ENCODE measurements at places on chromosomes 2 and 18. TPM values are rescaled to one million over a fixed set of nuclear protein-coding genes. Genes with fewer than 3 reads are reported as not detected.

Gene LINC00305
- not detected for total RNA-seq

Gene KIF3C
- total RNA-seq, result 5.4 TPM

Gene NETO1
- 2.4 TPM for total RNA-seq

Gene MAL
- total RNA-seq, result 3.6 TPM

Gene MC4R
- 0.16 TPM for total RNA-seq

Gene PER2
- total RNA-seq, result 7.5 TPM

Gene ASIC4
- 0.32 TPM for total RNA-seq

Gene CHST9
- total RNA-seq, result 7.0 TPM

Gene CCL20
- total RNA-seq, result not detected

Gene SFTPB
- not detected for total RNA-seq

- no peak for DNase-seq
Observed at GRCh38 chr2:80392441-80392840, 87.9 kb upstream of the LRRTM1 start.

GRCh38 chr18:68660354-68661183 is 54.3 kb downstream of the TMX3 start:
- DNase-seq, result peak; percentile 11

- DNase-seq, result no peak
Observed at GRCh38 chr2:136131484-136131960, 13.6 kb upstream of the CXCR4 start.

- DNase-seq, result no peak
Observed at GRCh38 chr18:22552899-22553460, 135.3 kb upstream of the CTAGE1 start.

DNA sequence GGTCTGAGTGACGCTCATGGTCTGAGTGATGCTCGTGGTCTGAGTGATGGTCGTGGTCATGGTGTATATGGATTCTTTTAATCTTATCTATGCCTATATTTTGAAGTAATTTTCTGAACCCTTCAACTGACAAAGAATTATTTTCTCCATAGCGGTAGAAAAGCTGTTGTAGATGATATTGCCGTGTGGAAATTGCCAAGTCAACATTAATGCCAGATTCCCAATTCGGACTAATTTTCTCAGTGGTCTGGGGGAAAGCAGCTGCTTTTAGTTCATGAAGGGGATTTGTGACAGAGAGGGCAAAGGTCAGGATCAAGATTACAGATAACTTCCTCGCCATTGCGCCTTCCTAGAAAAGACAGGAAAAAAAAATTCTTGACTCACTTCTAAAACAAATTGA is 2.5 kb downstream of the SLC39A6 start:
- no peak for DNase-seq

DNA sequence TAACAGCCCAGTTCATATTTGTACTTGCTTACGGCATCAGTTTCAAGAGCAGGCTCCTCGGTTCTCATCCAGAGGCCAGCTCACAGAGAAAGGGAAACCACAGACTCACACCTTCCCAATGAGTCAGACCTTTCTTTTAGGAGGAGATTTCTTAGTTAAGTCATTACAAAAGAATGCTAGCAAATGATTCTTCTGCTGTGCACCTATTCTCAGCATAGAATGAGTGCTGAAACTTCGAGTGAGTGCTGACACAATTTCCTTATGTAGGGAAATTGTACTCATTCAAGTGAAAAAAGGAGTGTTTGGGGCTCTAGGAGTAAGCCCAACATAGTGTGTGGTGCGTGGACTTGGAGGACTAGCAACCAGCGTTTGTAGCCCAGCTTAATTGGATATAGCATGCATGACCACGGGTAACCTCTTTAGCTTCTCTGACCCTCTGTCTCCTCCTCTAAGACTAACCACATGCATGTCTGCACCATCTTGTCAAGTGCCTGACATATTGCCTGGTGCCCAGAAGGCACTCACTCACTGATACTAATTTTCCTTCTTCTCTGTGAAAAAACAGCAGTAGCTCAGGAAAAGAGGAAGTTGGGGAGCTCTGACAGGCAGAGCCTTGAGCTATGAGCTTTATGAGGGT is 87.0 kb downstream of the ALPK2 start:
- no peak for DNase-seq

GRCh38 chr2:28175028-28175427 is 217.6 kb upstream of the FOSL2 start:
- no peak for DNase-seq

GRCh38 chr2:224925810-224926100 is 116.5 kb downstream of the DOCK10 start:
- no peak for DNase-seq

DNA sequence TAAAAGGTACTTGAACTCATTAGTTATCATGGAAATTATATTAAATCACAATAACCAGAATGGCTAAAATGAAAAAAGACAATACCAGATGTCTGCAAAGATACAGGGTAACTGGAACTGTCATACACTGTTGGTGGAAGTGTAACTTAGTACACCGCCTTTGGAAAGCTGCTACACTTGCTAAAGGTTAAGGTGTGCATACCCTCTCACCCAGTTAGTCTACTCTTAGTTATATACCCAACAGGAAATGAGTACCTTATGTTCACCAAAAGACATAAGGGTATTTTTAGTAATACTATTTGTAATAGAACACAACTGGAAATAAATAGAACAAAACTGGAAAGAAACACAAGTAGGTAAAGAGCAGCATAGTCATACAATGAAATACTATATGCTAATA is 155.8 kb upstream of the THUMPD2 start:
- no peak for DNase-seq

GRCh38 chr2:156309167-156309566 is 23.4 kb downstream of the NR4A2 start:
- no peak for DNase-seq

GRCh38 chr2:209121691-209122090 is 302.2 kb upstream of the MAP2 start:
- DNase-seq, result no peak

- DNase-seq, result no peak
Observed at GRCh38 chr2:68643011-68643873, at the start of gene PROKR1. TSS of gene PROKR1 (plus strand) at chr2:68643579. CDS start at chr2:68645822, 2,243 bp downstream.

- DNase-seq, result no peak
Observed at GRCh38 chr2:128776461-128777195, 458.0 kb upstream of the HS6ST1 start.

DNA sequence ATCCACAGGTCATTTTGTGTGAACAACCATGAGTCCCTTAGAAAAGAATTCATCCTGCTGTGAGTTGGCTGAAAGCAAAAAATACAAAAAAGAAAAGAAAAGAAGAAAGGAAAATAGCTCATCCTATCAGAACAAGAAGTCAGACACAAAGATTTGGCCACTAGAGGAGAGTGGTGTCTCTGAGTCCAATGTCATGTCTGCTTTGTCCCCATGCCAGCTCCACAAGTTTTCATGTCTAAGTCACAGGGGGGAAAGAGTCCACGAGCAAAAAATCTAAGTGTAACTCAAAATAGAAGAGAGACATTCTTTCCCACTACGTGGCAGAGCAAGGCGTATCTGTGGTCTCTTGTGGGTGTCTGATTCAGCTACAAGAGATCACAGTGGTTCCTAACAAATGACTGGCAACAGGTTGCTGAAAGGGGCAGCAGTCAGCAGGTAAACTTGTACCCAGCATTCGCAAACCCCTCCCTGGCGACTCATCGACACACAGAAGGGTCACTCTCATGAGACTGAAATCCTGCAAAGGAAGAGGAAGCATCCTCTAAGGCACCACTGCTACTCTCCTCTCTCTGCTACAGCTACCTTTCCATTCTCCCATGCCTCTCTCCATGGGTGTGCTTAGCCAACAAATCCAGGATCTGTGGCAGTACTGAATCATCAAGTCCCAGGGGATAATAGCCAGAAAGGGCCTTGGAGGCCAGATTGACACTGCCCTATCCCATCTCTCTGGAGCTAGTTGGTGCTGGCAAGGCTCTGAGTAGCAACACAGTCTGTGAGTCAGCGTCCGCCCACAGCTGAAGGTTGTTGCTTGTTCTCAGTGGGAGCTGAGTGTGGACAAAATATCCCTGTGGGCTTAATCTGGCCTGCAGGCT is 123.0 kb upstream of the SLC39A10 start:
- DNase-seq, result no peak

- no peak for DNase-seq
Observed at GRCh38 chr2:25938345-25938744, 44.0 kb downstream of the KIF3C start.

DNA sequence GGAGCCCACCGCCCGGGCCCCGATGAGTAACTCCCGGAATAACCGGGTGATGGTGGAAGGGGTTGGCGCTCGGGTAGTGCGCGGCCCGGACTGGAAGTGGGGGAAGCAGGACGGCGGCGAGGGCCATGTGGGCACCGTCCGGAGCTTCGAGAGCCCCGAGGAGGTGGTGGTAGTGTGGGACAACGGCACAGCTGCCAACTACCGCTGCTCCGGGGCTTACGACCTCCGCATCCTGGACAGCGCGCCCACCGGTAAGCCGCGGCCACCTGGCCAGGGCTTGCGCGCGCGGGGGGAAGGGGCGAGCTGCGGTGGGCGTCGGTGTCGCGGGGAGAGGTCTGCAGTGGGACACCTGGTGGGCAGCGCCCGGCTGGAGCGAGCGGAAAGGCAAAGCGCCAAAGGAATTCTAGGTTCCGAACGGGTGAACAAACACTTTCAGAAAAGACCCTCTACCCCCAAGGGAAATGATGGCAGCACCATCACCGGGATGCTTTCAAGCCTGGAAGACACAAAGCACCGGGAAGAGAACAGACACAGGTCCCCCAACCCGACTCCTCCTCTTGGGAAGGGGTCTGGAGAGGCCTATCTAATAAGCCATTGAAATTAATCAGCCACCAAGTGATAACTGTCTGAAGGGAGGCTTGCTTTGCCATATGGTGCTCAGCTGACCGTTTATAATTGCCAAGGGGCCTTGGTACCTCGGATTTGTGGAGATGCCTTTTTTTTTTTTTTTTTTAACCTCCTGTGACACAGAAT is 1.1 kb downstream of the MIB1 start:
- no peak for DNase-seq

- DNase-seq, result no peak
Observed at GRCh38 chr2:9753276-9753600, 90.0 kb upstream of the TAF1B start.

- no peak for DNase-seq
Observed at GRCh38 chr2:68463287-68463877, 3.7 kb downstream of the FBXO48 start.

- DNase-seq, result no peak
Observed at GRCh38 chr2:190655113-190655512, 6.2 kb downstream of the NAB1 start.

GRCh38 chr18:46335534-46336101 is 231.4 kb downstream of the HAUS1 start:
- DNase-seq, result no peak

- DNase-seq, result no peak
Observed at GRCh38 chr2:202337706-202338346, 38.3 kb upstream of the BMPR2 start.

DNA sequence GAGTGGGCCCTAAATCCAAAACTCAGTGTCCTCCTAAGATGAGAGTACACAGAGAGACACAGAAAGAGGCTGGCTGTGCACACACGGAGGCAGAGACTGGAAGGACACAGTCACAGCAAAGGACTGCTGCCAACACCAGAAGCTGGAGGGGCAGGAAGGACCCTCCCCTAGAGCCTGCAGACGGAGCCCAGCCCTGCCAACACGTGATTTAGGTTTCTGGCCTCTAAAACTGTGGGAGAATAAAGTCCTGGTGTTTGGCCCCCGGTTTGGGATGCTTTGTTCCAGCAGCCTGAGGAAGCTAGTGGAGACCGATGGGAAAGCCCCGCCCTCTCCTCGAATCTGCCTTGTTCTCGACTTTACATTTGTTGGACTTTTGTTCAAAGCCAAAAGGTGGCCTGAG is 10.6 kb downstream of the CNDP1 start:
- DNase-seq, result no peak

- DNase-seq, result no peak
Observed at GRCh38 chr2:120014226-120014980, 1.5 kb downstream of the EPB41L5 start.

DNA sequence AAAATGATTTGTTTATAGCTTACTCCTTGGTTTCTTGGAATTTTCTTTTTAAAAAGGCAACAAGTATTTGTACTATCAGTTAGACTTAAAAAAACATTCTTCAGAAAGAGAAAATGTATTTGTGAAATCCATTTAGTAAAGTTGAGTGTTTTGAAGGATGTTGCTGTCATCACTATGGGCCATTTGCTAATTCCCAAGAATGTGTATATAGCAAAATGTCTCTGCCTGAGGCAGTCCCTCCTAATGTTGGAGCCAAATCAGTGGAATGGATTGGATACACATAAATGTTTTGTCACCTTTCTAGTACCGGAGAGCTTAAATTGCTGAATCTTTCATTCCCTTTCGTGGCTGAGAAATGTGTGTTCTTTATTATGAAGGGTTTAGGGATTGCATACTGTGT is 890.2 kb upstream of the ZEB2 start:
- no peak for DNase-seq

- DNase-seq, result no peak
Observed at GRCh38 chr2:189072036-189072435, 97.9 kb downstream of the COL3A1 start.

- no peak for DNase-seq
Observed at GRCh38 chr2:134206031-134206430, 47.8 kb upstream of the MGAT5 start.

GRCh38 chr2:174752403-174753037 is 11.8 kb downstream of the CHRNA1 start:
- DNase-seq, result no peak

DNA sequence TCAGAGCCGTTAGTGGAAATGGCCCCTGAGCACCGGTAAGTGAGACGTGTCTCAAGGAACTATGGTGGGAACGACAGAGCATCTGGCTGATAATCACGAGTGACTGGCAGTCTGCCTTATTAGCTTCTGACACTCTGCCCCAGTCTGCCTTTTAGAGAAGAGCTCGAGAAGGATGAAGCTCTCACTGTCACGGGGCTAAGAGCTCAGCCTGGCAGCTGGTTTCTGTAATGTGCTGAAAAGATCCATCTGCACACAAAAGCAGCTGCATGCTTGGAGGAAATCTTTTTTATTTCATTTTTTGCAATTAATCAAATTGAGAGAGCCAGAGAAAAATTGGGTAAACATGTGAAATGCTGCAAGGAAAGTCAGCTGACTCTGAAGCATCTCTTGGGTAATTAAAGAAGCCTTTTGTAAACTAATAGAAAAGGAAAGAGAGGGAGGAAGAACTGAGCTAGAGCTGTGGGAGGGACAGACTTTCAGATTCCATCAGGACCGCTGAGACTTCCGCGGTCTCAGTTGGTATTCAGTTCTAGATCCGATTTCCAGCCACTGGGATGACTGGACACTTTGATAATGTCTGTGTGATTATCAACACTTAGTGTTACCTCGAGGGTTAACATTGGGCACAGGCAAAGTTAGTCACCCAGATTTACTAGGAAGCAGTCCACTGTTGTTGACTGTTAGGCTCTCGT is 24.4 kb downstream of the MBP start:
- DNase-seq, result no peak

GRCh38 chr2:213087040-213087439 is 64.4 kb downstream of the IKZF2 start:
- no peak for DNase-seq

GRCh38 chr2:144254342-144255235 is 265.3 kb downstream of the ZEB2 start:
- no peak for DNase-seq

GRCh38 chr18:63254716-63255399 is 64.7 kb downstream of the BCL2 start:
- no peak for DNase-seq

All from urinary bladder (tissue), 4 donors.